ENCODE measurements at places on chromosomes 3 and 15.

- DNase-seq = no peak
Measured at GRCh38 chr3:182364323-182364722, 429.0 kb upstream of the ATP11B start.

- DNase-seq = peak; percentile 90
Measured at GRCh38 chr3:171838218-171838720, 4.9 kb upstream of the TMEM212 start.

- DNase-seq = no peak
Measured at GRCh38 chr3:33016846-33017405, 65.5 kb downstream of the CCR4 start.

GRCh38 chr15:83090465-83090864 is 17.0 kb upstream of the TM6SF1 start:
- DNase-seq = no peak

GRCh38 chr15:67105065-67105951 is 39.9 kb downstream of the SMAD3 start:
- peak; percentile 99 for DNase-seq

GRCh38 chr15:100101426-100102089 is 240.2 kb downstream of the ADAMTS17 start:
- no peak for DNase-seq

DNA sequence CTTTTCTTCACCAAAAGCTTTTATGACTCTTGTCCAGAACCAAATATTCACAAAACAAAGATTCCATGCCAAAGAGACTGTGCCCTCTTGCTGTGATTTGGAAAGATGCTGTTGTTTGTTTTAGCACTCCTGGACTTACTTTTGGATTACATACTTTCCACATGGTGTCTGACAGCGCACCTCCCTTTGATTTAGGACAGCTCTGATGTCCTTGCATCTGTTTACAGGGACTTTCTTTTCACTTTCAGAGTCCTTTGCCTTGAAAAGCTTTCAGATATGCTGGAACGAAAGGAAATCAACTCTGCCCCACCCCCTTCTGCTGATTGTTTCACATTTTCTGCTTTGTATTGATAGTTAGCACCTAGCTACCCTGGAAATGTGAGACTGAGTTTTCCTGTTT is 133.0 kb upstream of the NR2E3 start:
- DNase-seq = no peak

DNA sequence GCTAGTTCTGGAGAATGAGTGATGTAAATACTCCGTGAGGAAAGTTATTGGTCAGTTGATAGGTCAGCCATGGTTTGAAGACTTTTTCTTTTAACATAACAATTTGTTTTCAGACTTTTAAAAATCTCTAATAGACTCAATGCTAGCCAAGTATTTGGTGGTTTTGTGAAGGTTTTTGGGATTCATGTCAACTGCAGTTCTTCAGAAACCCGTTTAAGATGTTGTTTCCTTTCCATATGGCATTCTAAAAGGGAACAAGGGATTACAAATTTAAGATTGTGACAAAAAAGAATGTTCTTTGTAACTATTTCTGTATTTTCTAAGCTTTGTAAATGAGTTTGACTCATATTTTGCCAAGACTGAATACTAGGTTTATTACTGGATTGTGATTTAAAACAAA is 281.7 kb upstream of the COL8A1 start:
- no peak for DNase-seq

DNA sequence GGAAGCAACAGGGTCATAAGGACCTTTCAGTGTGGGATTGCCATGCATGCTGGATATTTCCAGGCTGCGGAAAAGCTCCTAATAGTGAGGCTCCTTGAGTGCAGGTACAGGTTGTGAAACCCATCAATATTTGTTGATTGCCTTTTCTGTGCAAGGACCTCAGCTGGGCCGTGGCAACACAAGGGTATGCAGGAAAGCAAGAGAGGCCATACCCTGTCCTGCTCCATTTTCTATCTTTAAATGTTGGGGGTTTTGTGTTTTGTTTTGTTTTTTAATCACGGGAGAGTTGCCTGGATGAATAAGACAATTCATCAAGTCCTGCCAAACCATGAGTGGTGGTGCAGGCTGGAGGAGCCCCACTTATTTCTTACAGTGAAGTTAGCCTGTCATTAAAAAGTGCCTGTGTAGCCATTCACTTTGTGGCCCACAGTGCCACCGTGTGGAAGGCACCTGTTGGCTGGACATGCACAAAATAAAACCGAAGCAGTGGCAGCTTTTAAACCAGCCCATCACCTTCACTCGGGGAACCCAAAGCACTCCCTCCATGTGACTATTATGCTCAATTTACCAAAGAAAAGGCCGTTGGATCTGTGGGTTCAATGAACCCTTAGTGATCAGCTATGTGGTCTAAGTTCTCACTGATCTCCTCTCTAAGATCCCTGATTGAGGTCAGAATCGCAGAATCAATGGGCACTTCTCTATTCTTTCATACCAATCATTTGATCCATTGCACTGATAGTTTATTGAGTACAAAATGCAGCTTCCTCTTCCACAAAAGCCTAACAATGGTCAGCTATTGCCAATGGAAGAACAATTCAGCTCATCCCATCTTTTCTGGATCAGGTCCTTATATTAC is 42.2 kb downstream of the CLDN18 start:
- peak; percentile 47 for DNase-seq

DNA sequence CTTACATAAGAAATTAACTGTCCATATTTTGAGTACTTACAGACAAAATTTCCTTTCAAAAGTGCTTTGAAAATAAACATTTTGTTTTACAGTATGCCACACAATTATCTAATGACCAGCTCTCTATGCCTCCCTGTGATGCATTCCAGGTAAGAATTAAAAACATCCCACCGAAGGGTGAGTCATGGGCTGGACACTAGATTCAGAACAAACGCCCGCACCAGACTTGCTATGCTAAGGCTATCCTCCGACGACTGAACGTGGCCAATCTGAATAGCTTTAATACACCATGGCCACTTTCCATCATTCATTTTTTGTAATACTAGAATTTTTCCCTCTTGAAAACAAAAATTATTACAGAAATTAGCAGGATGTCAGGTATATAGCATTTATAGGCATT is 139.8 kb upstream of the TNIK start:
- no peak for DNase-seq

DNA sequence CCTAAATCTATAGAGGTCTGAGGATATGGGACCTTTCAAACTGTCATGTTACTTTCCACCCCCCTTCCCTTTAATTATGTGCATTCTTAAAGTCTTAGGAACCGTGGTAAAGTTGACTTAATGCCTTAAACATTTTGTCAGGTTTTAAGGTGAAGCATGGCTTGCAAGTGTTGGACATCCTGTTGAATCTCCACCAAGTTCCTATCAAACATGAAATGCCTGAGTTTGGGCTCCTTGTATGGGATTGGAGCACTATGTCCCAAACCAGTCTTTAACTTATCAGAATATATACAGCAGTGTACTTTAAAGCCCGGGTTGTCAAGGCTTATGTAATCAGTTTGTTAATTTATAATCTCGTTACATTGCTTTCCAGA is 1.1 kb downstream of the SNRK start:
- DNase-seq = no peak

DNA sequence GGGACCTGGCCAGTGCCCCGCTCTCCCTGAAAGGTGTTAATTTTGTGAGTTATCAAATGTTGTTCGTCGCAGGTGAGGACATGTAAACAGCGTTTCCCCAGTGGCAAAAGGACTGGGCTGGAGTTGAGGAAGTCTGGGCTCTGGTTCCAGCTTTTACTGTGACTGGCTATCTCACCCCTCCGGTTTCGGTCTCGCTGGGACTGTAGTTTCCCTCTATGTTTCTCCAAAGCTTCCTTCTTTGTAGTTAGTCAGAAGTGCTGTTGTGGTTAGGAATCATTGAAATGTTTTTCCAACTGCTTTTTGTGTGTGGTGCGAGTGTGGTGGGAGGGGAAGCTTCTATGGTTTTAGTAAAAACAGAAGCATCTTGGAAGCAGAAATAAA is 990 bp upstream of the CLDN1 start:
- DNase-seq = peak; percentile 16

GRCh38 chr3:84074767-84075166 is 884.0 kb upstream of the CADM2 start:
- DNase-seq = no peak

- no peak for DNase-seq
Measured at GRCh38 chr15:91435113-91435512, 335.1 kb downstream of the SV2B start.

DNA sequence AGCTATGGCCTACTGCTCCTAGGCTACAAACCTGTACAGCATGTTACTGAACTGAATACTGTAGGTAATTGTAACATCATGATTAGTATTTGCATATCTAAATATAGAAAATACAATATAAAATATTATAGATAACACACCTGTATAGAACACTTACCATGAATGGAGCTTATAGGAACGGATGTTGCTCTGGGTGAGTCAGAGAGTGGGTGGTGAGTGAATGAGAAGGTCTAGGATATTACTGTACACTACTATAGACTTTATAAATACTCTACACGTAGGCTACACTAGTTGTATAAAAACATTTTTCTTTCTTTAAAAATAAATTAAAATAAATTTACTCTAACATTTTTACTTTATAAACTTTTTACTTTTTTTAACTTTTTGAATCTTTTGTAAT is 224.0 kb upstream of the CBLB start:
- no peak for DNase-seq

- peak; percentile 86 for DNase-seq
Measured at GRCh38 chr15:57003418-57003817, 85.0 kb downstream of the TCF12 start.

- DNase-seq = no peak
Measured at GRCh38 chr3:23928524-23928923, 11.6 kb downstream of the RPL15 start.

DNA sequence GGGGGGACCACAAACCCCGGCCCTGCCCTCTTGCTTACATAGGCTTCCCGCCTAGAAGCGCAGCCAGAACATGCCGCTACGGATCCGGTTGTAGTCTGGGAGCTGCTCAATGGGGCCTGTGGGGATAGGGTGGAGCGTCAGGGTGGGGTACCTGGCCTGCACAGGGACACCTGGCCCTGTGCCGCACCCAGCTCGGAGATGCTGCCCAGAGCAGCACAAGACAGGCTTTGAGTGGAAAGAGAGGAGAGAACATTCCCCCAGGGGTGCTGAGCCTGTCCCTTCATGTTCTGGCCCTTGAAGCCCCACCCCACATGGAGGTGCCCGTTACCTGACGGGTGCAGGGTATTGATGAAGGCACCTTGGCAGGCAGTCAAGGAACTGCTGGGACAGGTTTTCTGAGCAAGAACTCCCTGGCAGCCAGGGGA is 4.0 kb upstream of the COL7A1 start:
- no peak for DNase-seq

DNA sequence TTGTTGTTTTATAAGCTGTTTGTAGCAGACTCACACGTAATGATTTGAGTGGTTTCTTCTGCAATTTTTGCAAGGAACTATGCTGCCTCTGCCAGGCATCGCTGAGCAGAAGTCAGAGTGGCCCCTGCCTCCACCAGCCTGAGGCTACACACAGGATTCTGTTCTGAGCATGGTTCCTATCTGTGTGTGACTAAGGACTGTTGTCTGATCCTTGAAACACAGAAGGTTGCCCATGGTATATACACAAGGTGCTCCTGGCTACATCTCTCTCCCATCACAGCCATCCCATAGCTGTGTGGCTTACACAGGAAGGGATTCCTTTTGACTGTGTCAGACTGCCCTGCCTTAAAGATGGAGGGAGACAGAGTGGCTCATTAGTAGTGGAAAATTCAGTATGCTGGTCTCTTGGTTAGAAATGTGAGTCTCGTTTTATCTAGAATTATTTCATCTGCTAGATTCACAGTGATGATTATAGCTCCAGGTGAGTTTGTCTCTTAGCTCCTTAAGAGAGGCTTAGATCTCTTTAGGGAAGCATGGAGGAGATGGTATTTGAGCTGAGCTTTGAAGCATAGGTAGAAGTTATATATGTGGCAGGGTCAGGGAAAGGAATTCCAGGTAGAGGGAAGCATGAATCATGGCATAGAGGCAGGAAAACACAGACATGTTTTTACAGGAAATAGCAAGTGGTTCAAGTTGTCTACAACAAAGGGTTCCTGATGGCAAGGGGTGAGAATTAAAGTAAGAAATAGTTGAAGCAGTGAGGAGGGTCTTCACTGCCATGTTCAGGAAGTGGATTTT is 37.5 kb downstream of the SNAPC5 start:
- peak; percentile 20 for DNase-seq

DNA sequence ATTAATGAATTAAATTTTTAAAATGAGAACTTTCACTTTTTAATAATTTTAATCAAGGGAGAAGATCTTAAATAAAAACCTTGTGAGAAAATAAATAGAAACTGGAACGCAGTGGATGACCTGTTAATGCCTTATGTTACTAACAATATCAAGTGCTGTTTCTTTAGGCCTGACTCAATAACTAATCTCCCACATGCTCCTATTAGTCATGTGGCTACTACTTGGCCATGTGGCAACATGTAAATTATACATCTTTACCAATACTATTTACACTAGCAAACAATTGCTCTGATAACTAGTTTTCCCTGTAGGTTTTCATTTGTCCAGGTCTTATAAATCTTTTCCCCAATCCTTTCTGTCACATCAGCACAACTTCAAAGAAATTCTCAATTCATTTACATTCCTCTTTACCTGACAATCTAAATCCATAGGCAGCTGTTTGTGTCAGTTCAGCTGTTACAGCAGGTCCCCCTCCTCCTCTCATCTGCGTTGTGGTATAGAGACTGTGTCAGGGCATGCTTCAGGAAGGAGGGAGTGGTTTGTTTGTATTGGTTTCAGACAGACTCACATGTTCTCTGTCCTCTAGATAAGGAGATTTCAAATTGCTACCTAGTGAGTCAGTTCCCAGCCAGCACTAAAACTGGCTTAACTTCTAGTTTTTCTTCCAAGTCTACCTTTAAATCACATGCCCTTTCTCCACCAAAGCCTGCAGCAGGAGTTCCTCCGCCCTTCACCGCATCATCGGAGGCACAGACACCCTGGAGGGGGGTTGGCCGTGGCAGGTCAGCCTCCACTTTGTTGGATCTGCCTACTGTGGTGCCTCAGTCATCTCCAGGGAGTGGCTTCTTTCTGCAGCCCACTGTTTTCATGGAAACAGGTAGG is 11.3 kb upstream of the C3orf52 start:
- DNase-seq = peak; percentile 98

GRCh38 chr3:58013973-58014649 is 5.9 kb downstream of the FLNB start:
- DNase-seq = peak; percentile 74

DNA sequence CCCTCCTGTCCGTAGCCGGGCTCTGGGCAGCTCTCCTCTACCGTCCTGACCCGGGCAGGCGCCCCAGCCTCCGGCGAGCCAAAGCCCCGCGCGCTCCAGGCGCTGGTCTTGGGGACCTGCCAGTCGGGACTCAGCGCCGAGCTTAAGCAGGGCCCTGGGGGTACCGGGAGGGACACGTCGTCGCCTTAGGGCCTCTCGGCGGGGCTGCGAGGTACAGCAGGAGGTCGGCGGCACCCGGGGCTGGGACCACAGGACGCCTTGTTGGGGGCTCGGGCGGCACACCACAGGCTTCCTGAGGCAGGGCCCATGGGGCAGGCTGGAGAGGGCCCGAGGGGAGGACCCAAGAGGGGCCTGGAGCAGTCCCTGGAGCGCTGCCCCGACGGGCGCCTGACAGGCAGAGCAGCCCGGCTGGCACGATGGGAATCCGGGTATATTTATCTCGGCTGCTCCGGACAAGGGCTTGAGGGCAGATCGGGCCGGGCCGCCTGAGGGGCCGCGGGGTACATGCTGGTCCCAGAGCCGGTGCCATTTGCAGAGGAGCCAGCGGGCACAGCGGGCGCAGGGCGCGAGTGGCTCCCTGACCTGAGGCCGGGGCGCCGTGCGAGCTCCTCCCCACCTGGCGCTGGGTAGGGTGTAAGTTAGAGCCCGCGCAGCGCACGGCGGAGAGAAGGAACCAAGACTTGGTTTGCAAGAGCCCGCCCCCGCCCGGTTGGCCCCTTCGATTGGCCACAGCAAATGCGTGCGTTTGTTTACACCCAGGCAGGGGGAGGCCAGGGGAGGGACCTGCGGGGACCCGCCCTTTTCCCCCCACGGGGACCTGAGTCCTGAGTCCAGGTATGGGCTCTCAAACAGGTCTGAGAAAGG is 574 bp downstream of the SLC38A3 start:
- DNase-seq = no peak

All from amniotic epithelial cell (primary cell).